ENCODE measurements at places on chromosomes 13 and 19. TPM values are rescaled to one million over a fixed set of nuclear protein-coding genes. Genes with fewer than 3 reads are reported as not detected.

GRCh38 chr13:97121894-97122293 lies 100.2 kb upstream of the MBNL2 start:
- DNase-seq: no peak

- DNase-seq: no peak
Observed at GRCh38 chr13:109100705-109101304, 471.4 kb downstream of the MYO16 start.

- no peak for DNase-seq
Observed at GRCh38 chr13:37617173-37617572, 18.6 kb upstream of the POSTN start.

- no peak for DNase-seq
Observed at GRCh38 chr13:94345374-94346195, 133.9 kb downstream of the DCT start.

DNA sequence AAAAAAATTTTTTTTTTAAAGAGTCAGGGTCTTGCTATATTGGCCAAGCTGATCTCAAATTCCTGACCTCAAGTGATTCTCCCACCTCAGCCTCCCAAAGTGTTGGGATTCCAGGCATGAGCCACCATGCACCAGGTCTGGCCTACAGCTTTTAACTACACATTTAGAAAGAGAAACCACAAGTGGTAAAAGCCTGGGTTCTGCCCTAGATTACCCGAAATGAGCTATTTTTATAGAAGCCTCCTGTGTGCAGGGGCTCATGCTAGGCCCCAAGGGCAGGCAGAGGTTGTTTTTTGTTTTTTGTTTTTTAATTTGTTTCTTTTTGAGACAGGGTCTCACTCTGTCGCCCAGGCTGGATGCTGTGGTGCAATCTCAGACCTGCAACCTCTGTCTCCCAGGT lies 14.0 kb upstream of the MYADM start:
- no peak for DNase-seq

The IZUMO2 gene
- total RNA-seq: not detected
